ENCODE measurements at places on chromosomes 16 and 17.

- DNase-seq: no peak
Observed at GRCh38 chr16:66858740-66859396, 14.7 kb downstream of the CA7 start.

DNA sequence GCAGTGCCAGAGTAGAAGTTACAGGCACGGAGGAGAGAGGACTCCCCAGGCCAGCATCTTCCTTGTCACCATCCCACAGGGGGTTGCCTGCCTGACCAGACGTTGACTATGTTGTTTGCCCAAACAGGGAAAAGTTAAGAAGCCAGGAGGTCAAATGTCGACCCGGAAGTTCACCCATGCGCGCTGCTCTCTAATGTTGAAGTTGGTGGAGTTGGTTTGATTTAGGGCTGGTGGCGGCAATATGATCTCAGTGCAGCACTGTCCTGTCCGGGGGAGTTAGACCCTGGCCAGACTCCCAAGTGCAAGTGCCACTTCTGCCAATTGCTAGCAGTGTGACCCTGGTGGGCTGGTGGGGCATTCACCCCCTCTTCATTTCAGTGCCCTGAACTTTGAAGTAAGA lies 30.4 kb downstream of the RGS9 start:
- no peak for DNase-seq

DNA sequence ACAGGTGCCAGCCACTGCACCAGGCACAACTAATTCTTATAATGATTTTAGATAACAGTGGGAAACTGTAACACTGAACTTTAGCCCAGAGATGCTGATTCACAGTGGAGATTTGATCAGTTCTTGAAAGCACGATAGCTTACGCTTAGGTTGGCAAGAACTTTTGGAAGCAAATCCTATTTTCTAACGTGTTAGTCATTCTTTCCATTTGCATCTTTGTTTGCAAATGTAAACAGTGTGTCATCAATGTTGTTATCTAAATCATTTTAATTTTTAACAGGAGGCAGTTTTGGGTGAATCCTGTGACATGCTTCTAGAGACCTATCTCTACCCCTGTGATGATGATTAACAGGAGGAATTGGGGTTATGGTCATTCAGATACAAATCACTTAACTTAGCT lies 35.7 kb upstream of the GNA13 start:
- DNase-seq: no peak

- DNase-seq: no peak
Observed at GRCh38 chr16:168424-168823, 2.6 kb downstream of the HBM start.

- no peak for DNase-seq
Observed at GRCh38 chr16:58652741-58653140, 23.1 kb upstream of the CNOT1 start.

DNA sequence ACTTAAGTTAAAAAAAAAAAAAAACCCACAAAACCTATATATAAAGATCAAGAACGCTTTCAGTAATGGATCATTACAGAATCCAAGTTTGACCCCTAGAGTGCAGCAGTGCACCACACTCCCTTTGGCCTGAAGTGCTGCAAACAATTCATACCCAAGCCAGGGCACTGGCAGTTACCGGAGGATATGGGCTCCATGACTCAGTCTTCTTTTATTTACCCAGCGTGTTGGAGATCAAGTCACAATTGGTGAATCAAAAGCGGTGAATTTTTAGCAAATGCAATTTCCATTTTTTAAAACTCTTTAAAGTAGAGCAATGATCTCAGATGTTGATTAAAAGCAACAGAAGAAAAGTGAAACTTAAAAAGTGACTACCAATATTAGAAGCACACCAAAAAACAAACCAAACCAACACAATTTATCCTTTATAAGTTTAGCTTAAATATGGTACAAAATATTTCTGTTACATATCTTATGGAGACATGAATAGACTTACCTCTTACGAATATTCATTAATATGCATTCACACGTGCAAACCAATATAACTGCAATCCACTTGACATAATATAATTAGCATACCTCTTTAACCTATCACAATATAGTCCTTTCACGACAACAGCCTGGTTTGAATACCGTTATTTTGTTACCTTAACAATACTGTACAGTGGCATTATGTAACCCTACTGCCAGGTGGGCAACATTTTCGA lies 46.3 kb downstream of the ZNF652 start:
- peak; percentile 63 for DNase-seq

DNA sequence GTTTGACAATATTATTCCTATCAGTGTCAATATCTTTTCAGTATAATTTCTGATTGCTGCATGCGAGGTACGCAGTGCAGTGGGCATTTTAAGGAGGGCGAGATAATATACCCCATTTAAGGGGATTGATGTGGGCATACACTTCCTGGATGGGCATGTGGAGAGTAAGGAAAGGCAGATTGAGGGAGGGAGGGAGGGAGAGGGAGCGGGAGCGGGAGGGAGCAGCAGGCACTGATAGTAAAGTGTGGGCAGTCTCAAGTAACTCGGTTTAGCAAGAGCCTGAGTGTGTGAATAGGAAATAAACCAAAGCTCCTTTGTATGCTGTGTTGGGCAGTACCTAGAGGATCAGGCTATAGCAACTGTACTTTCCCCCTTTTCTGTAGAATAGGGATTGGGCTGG lies 5.1 kb downstream of the BPTF start:
- no peak for DNase-seq

GRCh38 chr16:56372013-56372634 lies 53.2 kb downstream of the AMFR start:
- no peak for DNase-seq

GRCh38 chr16:80552277-80552676 lies 11.5 kb downstream of the DYNLRB2 start:
- no peak for DNase-seq

DNA sequence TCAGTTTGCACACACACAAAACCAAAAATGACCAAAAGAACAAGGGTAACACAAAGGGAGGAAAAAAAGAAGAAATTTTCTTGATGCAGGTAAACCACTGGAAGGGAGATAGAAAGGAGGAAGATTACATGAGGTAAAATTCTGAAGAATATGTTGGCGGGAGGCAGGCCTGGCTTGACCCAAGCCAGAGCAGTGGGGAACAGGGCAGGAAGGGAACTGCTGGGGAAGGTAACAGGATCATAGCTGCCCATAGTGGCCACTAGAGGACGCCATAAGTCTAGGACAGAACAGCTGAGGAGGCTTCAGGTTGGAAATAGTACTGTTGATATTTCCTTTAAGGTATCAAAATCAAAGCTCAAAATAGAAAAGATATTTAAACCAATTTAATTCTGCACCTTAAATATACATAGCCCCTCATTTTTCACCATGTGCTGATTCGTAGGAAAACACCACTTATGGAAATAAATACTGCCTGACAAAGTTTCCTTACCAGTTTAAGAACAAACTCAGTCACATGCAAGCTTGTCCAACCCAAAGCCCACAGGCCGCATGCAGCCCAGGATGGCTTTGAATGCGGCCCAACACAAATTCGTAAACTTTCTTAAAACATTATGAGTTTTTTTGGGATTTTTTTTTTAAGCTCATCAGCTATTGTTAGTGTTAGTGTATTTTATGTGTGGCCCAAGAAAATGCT lies 15.5 kb downstream of the VPS35 start:
- DNase-seq: no peak

DNA sequence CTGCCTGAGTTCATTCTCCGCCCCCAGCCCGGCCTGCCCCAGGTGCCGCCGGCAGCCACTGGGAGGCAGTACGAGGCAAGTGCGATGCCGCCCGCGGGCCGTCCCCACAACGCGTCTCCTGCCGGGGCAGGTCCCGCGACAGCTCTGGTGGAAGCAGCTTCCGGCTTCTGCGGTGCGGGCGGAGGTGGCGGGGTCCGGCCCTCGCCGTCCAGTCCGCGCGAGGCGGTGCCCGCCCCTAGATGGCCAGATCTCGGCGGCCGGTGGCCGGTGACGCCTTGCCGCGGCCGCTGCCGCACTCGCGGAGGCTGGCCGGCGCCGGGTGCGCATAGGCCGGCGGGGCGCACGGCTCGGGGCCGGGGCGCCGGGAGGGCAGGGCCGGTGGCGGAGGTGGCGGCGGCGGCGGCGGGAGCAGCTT lies 1.8 kb downstream of the GJD3 start:
- DNase-seq: peak; percentile 91

DNA sequence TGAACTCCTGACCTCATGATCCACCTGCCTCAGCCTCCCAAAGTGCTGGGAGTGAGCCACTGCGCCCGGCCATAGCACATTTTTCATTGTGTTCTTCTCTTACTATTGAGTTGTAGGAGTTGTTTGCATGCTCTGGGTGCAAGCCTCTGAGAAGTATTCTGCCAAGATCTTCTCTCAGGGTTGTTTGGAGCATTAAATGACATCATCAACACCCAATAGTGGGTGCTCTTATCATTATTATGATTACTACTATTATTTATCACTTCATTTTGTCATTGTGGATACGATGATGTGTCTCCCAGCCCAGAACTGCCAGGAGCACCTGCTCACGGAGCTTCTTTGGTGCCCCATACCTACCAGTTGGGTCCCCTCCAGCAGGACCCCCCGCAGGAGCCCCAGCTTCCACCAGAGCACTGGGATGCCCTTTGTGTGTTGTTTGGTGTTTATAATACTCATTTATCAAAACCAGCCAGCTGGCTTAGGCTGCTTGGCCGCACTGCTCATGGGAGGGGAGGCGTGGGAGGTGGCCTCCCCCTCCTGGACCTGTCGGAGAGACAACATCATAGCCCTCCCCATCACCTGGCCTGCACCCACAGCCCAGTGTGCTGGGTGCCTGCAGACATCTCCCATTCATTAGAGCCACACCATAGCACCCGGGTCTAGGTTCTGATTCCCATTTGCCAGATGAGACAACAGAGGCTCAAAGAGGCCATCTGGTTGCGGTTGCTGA lies 12.9 kb upstream of the MAP2K3 start:
- DNase-seq: no peak

DNA sequence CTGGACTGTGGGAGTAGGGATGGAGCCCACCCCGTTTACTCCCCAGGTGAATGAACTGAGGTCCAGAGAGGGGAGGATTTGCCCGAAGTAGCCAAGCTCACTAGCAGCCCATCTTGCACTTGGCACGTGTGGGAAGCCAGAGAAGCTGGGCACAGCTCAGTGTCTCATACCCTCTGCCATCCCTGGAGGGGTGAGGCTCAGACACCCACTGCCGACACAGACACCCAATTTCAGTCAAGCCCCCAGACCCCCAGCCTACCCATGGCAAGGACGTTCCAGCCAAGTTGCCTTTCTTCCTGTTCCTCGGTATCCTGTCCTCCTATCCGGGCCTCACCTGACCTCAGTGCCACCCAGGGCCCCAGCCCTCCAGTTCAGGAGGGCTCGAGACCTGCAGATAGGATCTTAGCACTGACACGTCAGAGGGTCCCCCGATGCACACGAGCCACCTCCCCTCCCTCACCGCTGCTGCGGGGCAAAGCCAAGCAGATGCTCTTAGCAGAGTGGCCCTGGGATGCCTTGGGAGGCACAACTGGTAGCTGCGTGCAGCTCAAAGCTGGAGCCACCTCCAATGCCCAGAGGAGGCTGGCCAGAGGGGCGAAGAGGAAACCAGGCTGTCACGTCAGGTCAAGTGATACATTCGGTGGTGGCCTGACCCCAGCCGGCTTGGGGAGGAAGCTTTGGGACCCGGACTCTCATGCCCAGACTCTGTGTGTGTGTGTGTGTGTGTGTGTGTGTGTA lies 90.4 kb upstream of the TNRC6C start:
- no peak for DNase-seq

DNA sequence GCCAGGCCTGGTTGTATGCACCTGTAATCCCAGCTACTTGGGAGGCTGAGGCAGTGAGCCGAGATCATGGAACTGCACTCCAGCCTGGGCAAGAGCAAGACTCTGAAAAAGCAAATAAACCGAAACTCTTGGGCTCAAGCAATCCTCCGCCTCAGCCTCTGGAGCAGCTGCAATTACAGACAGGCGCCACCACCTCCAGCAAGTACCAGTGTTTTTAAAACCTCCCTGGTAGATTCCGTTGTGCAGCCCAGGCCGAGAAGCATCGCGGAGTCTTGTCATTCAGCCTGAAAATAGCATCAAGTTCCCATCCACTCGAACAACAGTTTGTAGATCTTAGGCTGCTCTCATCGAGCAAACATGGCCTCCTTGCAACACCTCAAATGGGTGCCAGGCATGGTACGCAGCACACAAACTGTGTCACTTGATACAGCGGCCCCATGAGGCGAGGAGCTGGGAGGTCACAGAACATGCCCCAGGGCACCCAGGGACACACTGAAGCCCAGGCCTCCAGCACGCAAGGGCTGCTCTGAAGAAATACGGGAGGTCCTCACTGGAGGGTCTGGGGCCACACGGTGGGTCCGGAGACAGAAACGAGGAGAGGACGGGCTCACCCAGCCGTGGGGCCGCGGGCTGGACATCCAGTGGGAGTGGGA lies 18.1 kb downstream of the TMC6 start:
- DNase-seq: no peak
